ENCODE measurements at places on chromosomes 12 and 14.
A peak's percentile ranks its signal among the peaks of the same experiment; 100 is the strongest.

DNA sequence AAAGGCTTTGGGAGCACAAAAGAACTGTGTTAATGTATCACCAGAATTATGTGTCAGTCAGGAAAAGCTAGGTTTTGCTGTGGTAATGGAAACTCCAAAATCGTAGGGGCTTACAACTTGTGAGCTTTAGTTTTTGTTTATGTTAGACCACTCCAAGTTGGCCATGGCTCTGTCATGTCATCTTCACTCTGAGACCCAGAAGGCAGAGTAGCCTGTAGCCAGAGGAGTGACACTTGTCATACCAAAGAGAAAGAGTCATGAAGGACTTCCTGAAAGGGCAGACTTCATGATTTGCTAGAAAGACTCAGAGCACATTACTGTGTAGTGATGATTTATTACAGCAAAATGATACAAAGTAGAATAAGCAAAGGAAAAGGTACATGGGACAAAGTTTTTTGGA is 133.6 kb upstream of the SSTR1 start:
- DNase-seq: no peak

GRCh38 chr12:118190266-118190665 is 54.3 kb downstream of the PEBP1 start:
- DNase-seq: no peak

- no peak for DNase-seq
Measured at GRCh38 chr14:72544615-72545387, 349.1 kb downstream of the DPF3 start.

GRCh38 chr14:55964091-55964490 is 154.1 kb upstream of the PELI2 start:
- DNase-seq: no peak

DNA sequence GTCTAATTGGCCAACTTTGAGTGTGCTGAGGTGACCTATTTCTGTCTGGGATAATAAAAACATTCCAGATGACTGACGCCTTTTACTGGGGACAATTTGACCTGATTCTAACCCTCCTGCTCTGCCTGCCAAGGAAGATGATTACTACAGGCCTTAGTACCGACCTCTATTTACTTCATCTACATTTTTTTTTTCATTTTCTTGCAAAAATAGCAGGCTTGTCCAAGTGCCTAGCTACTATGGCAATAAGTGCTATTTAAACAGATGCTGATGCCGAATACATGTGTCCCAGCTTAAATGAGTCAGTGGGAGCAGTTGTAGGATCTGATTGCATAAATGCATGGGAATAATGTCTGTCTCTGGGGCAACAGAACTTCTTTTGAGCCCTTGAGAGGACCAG is 254.3 kb downstream of the RGS6 start:
- no peak for DNase-seq

DNA sequence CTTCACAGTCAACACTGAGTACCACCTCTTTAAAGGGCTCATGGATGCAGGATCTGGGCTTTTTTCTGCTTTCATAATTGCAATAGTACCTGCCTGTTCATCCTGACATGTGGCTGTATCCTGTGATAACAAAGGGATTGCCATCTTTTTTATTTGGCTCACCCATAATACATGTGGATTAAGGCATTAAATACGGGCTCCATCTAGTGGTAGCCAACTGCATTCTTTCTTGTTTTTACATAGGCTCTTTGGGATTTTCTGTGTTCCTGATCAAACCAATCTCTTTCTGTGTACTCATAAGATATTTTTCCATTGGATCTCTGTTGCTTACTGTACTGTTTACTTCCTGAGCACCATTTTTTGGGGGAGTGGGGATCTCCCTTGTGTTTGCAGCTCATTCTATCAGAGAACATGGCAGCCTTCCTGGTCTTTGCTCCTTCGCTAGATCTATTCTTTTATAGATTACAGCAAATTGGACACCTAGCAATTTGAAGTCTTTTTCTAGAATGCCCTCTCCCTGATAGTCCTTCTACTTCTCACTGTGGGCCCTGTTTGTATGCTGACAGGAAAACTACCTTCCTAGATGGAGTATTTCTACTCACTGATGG is 723.4 kb upstream of the MDGA2 start:
- peak; percentile 69 for DNase-seq

GRCh38 chr14:36579573-36580140 is 2.8 kb downstream of the NKX2-8 start:
- no peak for DNase-seq

- DNase-seq: no peak
Measured at GRCh38 chr12:2453761-2454090, 341.0 kb upstream of the FKBP4 start.

DNA sequence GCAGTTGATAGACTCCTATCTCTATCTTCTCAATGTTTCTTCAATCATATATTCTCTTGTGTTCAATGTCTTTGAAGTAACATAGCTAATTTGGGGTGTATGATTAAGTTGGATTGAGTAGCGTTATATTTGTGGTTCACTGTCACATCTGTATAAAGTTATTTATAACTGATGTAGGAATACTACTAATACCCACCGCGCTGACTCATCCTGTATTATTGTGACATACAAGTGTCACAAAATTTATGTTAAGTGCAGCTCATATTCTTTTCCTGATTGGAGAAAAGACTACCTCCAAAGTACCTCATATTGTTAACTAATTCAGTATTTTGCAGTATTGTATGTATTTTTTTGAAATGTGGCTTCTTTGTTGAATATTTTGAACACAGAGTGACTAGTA is 940.8 kb downstream of the SLC6A15 start:
- DNase-seq: no peak

DNA sequence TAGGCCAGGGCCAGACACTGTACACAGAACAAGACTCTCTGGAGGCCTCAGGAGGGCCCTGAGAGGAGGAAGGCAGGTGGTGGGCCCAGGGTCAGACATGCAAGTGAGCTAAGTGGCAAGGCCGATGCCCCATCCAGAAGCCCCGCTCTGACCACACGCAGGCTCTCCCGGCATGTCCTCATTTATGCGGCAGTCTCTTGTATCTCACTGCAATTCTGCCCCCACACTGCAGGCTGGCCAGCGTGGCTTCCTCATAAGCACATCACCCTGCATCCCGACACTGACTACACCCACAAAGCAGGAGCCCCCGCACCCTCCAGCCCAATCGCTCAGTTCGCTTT is 17.5 kb downstream of the SSH1 start:
- no peak for DNase-seq

DNA sequence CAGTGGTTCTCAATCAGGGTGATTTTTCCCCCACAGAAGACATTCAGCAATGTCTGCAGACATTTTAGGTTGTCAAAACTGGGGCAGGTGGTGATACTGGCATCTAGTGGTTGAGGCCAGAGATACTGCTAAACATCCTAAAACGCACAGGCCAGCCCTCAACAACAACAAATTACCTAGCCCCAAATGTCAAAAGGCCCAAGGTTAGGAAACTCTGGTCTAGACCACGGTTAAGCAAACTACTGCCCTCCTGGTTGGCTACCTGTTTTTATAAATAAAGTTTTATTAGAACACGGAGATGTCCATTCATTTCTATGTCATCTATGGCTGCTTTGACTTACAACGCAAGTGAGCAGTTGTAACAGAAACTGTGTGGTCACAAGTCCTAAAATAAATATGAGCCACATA is 186.7 kb downstream of the EFCAB11 start:
- no peak for DNase-seq

GRCh38 chr12:58934528-58934927 is 14.2 kb upstream of the LRIG3 start:
- no peak for DNase-seq

GRCh38 chr14:86243158-86243557 is 713.2 kb downstream of the FLRT2 start:
- DNase-seq: no peak

DNA sequence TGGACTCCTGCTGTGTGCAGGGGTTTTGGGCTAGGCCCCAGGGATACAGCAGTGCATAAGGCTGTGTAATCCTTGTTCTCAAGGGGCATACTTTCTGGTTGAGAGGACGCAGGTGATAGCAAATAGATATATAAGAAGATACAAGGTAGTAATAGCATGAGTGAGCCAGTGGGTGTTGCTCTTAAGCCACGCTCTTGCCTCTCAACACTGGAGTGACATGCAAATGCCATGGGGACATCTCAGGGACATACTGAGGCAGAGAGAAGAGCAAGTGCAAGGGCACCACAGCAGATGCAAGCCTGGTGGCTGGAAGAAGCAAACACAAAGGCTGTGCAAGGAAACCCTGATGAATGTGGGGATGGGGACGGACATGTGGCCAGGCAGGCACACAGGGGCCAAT is 223.3 kb downstream of the CHST11 start:
- peak; percentile 25 for DNase-seq

DNA sequence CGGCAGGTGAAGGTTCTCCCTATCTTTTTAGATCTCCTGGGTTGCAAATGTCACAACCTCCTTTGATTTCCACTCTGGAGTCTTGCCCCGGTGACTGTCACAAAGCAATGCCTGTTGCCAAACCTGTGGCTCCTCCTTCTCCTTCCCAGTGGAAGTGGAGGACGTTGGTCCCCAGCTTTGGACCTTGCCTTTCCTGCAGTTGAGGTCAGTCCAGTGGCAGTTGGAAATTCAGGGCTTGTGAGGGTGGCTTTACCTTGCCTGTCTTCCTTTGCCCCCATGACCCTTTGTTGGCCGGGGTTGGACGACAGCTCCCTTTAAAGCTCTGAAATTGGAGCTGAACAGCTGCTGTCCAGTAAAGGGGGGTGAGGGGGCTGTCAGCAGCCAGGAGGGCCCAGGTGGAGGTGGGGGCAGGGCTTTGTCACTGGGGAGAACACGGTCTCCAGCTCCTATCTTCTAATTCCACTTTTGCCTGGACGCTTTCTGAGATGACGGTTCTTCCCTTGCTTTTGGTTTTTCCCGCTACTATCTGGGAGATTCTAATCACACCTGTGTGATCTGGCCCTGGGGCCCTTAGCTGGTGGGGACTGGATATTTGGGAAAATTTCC is 4.1 kb downstream of the TEAD4 start:
- peak; percentile 32 for DNase-seq

GRCh38 chr12:132466241-132467201 is 23.4 kb upstream of the FBRSL1 start:
- no peak for DNase-seq

GRCh38 chr14:25350802-25351201 is 300.9 kb upstream of the STXBP6 start:
- no peak for DNase-seq

DNA sequence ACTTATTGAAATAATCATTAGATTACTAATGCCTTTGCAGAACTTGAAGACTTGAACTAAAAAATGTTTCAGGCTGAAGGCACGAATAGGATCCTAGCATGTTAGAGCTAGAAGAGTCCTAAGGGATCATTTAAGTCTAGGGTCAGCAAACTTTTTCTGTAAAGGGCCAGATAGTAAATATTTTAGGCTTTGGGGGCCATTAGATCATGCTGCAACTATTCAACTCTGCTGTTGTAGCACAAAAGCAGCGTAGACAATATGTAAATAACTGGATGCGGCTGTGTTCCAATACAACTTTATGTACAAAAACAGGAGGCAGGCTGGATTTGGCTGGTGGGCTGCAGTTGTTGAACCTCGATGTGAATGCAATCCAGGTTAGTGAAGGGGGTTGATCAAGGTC is 221.7 kb downstream of the ATP23 start:
- no peak for DNase-seq

- DNase-seq: no peak
Measured at GRCh38 chr12:132356691-132357622, 27.6 kb upstream of the GALNT9 start.

DNA sequence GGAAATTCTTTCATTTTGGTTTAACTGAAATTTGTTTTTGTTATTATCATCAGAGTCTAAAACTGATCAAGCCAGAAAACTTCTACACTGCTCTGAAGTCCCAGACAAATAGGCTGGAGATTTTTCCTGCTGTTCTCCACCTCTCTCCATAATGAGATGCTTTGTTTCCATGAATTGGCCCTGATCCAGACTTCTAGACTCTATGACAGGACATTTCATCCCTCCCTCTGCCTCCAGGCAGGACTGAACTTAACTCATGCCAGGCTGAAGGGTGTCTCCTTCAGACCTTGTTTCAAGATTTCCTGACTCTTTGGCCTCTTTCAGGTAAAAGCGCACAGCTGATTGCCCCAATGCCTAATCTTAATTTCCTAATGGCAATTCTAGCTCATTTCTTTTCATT is 69.1 kb upstream of the HOXC13 start:
- peak; percentile 14 for DNase-seq

DNA sequence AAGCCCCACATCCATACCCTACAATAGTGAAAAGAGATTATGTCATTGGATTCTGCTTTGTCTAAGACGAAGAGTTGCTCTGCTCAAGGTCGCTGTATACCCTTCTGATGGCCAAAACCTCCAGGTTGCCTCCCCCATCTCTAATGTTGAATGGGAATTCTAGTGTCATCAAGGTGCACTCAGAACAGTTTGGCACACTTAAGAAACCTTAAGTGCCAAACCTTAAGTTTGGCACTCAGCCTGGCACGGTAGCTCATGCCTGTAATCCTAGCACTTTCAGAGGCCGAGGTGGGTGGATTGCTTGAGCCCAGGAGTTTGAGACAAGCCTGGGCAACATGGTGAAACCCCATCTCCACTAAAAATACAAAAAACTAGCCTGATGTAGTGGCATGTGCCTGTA is 1245.6 kb upstream of the SEL1L start:
- DNase-seq: no peak

DNA sequence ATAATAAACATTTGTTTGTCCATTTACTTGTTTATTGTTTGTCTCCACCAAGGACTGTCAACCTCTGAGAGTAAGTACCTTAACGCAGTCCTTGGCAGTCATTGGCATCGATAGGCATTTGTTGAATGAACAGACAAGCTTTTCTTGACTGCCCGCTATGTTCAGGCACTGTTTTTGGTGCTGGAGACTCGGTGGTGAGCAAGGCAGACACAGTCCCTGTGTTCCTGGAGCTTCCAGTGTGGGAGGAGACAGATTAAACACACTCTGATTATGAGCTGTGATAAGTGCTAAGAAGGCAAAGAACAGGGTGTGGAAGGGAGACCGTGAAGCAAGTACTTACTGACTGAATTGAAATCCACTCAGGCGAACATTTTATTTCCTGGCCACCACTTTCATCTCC is 1.2 kb downstream of the ATP6V0A2 start:
- no peak for DNase-seq

- DNase-seq: no peak
Measured at GRCh38 chr12:118689793-118690192, 291.5 kb upstream of the SRRM4 start.

DNA sequence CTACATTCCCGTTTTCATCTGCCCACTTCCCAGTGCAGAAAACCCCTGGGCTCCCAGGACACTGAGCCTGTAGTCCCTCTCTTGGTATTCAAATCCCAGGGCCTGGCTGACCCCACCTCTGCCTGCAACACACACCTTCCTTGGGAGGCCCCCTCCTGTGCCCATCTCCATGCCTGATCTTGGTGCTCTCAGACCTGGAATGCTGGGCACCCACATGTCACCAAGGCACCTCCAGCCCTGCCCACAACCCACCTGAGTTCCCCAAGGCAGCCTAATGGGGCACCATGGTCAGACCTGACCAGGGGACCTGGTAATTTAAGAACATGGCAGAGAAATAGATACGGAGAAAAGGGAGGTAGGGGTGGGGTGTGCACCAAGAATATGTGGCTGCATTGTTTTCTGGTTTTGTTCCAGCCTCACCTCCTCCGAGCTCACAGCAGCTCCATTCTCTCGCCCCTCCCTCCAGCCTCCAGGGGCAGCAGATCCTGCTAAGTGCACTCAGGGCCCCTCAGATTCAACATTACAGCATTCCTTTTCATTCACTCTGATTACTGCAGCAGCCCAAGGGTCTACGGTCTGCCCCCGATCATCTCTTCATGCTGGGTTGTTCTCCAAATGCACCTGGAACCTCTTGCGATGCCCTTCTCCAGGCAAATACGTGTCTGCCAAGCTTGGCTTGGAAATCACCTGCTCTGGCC is 9.2 kb upstream of the HSP90AA1 start:
- no peak for DNase-seq
